ENCODE measurements at places on chromosomes 11 and 22.

DNA sequence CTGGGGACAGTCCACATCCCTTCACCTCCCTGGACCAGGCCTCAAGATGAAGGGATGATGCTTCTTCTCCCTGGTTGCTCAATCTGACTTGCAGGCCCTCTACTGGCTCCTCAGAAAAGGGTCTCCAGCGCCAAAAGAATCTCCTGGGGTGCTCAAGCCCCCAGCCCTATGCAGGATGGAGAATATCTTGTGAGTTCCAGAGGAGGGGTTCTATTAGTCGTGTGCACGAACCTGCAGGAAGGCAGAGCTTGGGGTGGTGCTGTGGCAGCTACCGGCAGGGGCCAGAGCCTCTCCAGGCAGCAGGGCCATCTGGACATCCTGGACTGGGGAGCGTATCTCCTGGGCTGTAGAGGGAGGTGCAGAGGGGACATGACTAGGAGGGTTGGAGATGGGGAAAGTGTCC, 1339.5 kb downstream of the BRD1 start:
- DNase-seq = no peak

DNA sequence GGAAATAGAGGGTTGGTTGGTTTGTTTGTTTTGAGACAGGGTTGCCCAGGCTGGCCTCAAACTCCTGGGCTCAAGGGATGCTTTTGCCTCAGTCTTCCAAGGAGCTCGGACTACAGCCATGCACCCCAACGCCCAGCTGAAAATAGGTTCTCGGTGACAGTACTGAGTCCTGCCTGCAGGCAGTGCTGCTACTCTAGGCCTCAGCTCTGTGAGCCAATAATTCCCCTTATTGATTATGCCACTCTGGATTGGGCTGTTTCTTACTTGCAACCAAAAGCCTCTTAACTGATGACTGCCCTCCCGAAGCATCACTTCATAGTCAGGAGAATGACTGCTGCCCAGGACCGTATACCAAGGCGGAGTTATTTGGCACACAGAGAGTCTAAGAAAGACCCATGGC, 1.2 kb upstream of the C11orf16 start:
- no peak for DNase-seq

DNA sequence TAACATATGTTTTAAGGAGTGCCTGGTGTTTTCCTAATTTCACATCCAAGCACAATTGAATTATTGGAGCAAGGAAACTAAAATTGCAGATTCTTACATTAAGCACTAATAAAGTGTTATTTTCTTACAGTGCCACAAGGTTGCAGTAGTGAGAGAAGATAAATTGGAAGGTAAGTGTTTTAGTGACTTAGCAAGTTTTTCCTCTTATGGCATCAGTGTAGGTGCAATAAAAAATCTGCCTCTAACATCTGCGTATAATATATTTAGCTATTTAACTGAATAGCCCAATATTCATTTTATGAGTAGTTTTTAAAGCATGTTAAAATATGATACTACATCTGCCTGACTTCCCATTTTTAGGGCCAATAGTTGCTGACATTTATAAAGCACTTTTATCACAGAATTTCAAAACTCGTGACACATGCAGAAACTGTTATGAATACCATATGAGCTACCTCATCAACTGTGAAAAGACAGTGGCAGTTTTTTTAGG, 19.0 kb downstream of the POLD3 start:
- DNase-seq = peak; percentile 18

DNA sequence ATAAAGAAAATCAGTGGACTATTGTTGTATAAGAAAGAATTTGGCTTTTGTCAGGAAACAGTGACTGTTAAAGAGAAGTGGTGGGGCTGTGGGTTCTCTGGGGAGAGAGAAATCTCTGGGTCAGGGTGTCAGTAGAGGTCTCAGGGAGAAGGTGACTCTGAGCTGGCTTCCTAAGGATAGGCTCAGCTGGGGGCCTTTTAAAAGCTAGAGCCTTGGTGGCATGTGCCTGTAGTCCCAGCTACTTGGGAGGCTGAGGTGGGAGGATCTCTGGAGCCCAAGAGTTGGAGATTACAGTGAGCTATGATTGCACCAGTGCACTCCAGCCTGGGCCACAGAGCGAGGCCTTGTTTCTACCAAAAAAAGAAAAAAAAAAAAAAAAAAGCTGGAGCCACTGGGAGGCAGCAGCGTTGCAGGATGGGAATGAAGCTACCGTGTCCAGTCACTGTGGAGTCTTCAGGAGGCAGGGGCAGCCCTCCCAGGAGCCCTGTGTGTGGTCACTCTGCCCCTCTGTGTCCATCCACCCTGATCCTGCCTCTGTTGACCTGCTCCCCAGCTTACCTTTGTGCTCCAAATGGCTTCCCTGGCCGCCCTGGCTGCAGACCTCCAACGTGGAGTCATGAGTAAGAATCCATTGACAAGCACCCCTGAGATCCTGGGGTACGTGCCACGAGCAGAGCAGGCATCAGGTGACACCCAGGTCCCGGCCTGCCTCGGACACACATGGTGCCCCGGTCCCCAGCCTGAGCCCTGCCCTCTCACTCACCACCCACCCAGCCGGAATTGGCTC, 5.4 kb upstream of the MIF start:
- no peak for DNase-seq

GRCh38 chr22:33202455-33202854, 144.3 kb upstream of the SYN3 start:
- no peak for DNase-seq

DNA sequence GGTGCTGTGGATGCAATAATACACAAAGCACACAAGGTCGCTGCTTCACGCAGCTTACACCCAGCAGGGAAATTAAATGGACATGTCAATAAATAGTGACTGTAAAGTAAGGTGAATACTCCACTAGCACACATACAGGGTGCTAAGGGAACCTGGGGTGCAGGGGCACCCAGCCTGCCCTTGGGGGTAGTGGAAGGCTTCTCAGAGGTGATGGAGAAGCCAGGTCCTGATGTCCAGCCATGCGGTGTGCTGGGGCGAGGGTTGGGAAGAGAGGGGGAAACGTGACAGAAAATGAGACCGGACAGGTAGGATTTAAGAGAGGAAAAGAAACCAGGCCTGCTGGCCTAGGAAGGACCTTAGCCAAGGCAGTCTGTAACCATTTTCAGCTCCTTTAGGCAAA, 200.5 kb downstream of the GRIK4 start:
- DNase-seq = no peak

- no peak for DNase-seq
Observed at GRCh38 chr22:35561796-35562526, 21.3 kb downstream of the RASD2 start.

GRCh38 chr11:60937811-60938210, 13.6 kb downstream of the TMEM132A start:
- no peak for DNase-seq

DNA sequence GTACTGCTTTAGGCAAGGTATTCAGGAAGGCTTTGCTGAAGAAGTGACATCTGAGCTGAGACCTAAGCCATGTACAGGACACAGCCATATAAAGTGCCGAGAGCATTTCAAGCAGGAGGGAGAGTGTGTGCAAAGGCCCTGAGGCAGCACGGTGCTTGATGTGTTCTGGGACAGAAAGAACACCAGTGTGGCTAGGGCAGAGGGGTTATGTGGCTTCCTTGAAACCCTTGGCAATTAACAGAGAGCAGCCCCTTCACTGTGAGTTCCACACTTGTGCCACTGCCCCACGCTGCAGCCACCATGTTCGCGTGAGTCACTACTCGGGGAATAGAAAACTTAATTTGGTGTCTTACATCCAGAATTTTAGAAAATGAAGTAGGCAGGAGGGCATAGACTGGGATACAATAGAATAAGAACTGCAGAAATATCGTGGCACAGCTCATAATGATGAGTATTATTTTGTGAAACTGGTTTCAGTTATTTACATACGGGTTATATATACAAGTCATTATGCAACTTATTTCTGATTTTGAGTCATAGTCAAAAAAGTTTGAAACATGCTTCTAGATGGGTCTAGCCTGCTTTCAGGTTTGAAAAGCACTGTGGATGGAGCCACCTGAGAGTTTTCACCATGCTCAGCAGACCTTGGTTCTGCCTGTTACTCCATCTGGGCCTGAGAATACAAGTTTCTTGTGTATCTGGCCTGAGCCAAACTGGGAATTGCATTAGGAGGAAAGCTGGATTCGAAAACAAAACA, 11.8 kb downstream of the IL10RA start:
- DNase-seq = no peak

- DNase-seq = no peak
Observed at GRCh38 chr11:14551380-14551779, 31.2 kb upstream of the PSMA1 start.

GRCh38 chr22:24337894-24338645, 67.4 kb downstream of the SPECC1L start:
- no peak for DNase-seq

DNA sequence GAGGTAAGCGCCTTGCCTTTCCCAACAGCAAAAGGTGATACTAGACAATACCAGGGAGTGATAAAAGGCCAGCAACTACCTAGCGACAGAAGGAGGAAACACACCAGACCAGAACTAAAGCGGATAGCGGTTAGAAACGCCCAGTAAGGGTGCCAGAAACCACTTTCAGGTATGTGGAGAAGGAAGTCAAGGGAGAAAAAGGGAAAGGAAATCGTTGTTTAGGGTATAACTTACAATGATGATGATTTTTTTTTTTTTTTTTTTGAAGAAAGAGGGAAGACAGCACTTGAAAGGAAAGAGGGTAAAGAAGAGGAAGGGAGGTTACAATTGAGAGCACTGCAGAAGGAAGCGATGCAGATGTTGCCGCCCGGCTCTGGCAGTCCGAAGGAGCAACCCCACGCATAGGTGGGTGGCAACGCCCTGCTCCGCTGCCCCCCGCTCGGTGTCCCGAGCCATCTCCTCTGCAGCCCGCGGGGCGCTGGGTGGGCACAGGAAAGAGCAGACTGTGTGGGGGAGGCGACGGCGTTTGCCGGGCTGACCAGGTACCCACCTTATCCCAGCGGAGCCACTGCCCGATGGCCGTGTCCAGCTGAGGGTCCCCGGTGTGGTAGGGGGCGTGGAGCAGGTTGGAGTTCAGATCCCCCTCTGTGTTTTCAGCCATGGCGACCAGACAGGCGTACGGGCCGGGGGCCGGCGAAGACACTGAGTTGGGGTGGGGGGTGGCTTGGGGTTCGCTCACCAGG, 561 bp downstream of the PGM2L1 start:
- DNase-seq = peak; percentile 6

DNA sequence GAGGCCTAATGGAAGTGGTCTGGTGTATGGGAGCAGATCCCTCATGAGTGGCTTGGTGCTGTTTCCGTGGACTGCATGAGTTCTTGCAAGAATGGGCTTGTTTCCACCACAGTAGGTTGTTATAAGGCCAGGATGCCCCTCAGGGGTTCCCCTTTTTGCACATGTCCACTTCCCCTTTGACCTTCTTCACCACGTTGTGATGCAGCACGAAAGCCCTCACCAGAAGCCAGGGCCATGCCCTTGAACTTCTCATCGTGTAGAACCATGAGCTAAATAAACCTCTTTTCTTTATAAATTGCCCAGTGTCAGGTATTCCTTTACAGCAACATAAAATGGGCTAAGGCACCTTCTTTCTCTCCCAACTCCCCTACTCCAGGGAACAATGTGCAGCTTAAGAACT, 2.8 kb upstream of the NARS2 start:
- peak; percentile 56 for DNase-seq

DNA sequence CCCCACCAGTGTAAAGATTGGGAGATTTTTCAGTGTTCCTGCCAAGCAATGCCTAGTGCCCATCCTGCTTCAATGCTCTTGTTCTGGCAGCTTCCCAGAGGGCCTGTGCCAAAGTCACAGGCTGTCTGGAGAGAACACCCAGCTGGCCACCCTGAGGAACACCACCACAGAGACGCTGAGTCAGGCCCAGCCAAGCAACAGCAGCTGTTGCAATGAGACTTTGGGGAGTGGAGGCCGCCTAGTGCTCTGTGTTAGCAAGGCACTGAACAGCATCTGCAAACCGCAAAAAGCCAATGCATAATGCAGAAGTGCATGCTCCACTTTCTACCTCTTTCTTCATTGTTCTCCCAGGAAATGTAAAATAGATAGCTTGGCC, 168.1 kb downstream of the NXPE2 start:
- no peak for DNase-seq
